ENCODE measurements at places on chromosomes 5 and 9.

- peak; percentile 48 for DNase-seq
These were observed 2.1 kb upstream of the TTLL11 start for GRCh38 chr9:122095010-122095767.

DNA sequence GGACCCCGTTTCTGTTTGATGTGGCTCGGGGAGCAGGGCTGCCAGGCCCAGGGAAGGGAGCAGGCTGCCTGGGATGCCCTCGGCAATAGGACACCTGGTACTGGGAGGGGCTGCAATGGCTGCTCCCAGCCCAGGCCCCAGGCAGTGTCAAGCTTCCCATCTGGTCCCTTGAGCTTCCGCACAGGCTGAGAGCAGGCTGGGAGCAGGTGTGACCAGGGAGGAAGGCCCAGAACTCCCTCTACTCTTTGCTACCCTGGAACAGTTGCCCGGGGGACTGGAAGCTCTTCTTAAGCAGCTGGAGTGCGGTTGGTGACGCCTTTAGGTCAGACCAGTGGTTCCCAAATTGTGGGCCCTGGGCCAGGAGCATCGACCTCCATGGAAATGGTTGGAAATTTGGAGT, 186.9 kb downstream of the GADD45G start:
- DNase-seq = no peak

- peak; percentile 37 for DNase-seq
These were observed 312.1 kb downstream of the CDH12 start for GRCh38 chr5:22541037-22541436.

DNA sequence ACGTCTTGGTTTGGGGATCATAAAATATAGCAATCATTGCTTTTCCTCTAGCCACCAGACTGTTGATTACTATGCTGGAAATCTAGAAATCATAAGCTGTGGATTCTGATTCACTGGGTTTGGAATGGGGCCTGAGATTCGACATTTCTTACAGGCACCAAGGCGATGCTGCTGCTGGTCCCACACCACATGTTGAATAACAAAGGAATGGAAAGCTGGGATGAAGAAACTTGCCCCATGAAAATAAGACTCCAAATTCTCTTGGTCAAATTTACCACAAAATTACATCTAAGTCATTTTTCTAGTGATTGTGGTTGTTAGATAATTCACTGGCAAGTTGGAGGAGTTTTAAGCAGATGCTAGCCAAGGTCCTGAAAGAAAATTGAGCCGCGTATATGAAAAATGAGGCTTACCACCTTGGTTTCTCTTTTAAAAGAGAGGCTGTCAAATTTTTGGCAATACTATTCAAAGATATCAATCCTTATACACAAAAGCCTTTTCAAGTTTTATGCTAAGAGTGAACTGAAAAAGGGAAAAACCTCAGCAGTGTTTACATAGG, 23.0 kb upstream of the MEIKIN start:
- no peak for DNase-seq

DNA sequence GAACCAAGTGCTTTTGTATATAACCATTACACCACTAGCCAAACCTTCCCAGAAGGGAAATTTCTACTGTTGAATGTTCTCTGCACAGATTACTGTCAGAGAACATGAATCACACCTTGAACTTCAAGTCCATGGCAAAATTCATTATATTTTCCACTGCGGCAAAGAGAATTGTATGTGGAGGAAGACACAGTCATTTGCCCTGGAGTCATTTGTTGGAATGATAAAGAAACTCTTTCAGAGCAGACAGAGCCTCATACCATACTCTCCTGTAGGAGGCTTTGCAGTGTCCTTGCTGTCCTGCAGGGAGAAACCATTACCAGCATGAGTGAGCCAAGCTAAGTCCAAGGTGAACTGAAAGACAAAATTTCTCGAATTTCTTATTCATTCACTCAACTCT, 369.0 kb downstream of the ARHGEF28 start:
- DNase-seq = no peak

DNA sequence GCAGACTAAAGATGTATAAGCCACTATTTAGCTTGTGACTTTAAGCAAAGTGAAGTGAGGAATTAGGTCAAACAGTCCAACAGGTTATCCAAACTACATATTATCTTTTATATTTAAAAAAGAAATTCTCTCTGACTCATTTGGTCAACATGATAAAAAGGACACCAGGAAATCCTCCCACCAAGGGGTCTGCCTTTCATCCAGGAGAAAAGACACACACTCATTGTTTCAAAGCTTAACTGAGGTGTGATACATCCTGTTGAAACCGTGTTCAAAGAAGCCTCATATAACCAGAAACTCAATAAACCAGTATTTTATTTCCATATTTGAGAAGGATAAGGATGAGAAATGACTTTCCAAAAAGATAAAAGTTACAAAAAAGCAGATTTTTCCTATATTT, 417.1 kb downstream of the HCN1 start:
- no peak for DNase-seq

GRCh38 chr5:114636271-114636670, 274.4 kb downstream of the KCNN2 start:
- DNase-seq = no peak

- peak; percentile 63 for DNase-seq
These were observed 1.5 kb upstream of the IL17B start for GRCh38 chr5:149380466-149381121.

All from left cardiac atrium (tissue), 4 donors.